Stimulated activated CD8-positive, alpha-beta memory T cell treated with anti-CD3 and anti-CD28 coated beads, Interleukin-2, amount 100 ng/mL, for 48 hours (primary cell): ENCODE measurements at places on chromosomes 11 and 22.
A peak's percentile ranks its signal among the peaks of the same experiment; 100 is the strongest.

GRCh38 chr22:25404556-25404927, 159.9 kb upstream of the GRK3 start:
- DNase-seq, result no peak

DNA sequence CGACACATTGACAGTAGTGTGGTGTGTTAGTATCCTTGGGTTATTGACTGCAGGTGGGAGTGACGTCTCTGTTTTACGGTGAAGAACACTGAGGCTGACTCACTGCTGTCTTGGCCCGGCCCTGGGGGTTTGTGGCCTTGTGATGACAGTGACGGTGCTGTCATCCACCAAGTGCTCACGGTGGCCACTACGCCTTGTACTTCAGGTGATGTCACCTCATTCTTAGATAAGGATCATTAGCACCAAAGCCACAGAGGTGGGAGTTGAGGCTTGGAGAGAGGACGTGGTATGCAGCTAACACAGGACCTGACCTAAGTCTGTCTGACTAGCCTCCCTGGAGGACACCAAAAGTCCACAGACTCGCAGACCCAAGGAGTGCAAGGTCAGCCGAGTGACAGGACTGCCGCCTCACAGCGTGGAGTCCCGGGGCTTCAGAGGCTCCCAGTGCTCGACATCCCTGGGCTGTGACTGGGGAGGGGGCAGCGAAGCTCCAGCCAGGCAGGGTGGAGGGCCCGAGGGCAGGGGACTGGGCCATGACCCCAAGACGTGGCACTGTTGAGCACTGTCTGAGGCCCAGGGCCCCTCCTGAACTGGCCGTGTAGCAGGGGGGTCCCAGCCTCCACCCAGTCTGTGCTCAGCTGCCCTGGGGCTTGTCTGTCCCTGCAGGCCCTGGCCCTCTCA, 56.5 kb downstream of the NAT10 start:
- DNase-seq, result peak; percentile 61

- DNase-seq, result no peak
These were observed 46.0 kb downstream of the CNTN5 start for GRCh38 chr11:99066618-99067317.

- DNase-seq, result no peak
These were observed 50.5 kb upstream of the SHISAL1 start for GRCh38 chr22:44363013-44363979.

DNA sequence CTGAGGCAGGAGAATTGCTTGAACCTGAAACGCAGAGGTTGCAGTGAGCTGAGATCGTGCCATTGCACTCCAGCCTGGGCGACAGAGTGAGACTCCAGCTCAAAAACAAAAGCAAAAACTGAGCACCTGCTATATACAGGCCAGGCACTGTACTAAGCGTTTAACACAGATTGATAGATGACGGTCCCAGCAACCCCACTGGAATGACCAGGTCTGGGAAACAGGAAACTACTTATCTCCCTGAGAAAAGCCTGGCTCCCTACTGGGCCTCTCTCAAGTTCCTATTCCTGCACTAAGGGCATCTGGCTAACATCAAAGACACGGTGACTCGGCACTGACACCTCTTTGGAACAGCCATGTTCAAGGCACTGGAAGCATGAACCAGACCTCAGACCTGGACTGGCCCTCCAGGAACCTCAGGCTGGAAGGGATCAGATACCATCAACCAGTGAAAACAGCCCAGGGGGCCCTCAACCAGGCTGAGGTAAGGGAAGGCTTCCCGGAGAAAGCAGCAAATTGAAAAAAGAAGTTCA, 16.6 kb downstream of the ARAP1 start:
- DNase-seq, result no peak

GRCh38 chr22:25759825-25760231, 17.8 kb downstream of the MYO18B start:
- no peak for DNase-seq

GRCh38 chr22:31020334-31020733, 51.3 kb downstream of the TUG1 start:
- no peak for DNase-seq

DNA sequence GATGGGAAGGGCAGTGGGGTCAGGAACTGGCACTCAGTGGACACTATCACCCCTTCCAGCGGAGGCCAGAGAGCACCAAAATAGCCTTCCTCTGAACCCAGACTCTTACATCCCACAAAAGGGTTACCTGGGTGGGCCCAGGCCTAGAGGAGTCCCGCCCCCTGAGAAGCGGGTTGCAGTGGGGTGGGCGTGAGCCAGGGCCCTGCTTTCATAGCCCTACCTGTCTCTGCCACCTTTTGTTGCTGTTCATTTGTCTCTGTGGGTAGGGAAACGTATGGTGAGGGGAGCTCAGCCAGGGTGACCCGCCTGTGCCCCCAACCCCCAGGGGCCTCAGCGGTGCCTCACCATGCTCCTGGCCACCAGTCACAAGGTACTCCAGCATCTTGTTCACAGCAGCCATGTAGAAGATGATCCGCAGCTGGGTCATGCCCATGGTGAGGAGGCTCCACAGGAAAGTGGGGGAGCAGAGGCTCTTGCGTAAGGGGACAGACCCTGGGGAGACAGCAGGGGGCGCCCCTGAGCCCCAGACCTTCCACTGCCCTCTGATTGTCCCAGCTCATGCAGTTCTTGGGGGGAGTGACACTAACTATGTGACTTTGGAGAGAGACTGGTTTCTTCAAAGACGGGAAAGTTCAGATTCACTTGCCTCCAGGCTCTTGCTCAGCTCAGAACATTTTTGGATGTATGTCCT, 24.0 kb downstream of the SLC43A1 start:
- no peak for DNase-seq

DNA sequence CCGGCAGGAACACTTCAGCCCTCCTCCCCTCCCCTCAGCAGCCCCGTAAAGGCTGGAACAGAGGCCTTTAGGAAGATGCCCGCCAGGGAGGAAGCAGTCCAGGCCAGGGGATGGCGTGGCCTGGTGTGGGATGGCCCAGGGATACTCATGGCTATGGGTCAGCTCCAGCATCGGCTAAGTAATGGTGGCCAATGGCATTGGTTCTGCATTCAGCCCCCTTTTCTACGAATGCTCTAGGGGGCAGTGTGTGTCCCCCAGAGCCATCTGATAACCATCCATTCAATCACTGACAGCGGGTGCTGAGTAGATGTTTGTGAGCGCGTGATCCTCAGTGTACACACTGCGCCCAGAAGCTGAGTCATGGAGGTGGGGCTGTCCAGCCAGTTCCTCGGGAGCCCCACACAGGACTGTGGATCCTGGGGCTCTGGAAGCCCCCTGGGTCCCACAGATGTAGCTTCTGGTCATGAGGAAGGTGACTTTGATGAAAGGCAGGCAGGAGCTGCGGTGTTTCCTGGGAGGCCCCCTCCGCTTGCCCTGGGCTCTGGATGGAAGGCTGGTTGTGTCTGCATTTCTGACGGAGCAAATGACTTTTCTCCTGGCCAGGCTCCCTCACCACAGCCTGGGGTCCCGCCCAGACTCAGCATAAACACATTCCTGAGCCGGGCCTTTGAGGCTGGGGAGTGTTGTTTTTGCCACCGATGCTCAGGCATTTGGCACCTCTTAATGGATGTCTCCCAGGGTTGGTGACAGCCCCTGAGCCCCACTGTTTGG, 46.5 kb downstream of the FBLN1 start:
- DNase-seq, result no peak

DNA sequence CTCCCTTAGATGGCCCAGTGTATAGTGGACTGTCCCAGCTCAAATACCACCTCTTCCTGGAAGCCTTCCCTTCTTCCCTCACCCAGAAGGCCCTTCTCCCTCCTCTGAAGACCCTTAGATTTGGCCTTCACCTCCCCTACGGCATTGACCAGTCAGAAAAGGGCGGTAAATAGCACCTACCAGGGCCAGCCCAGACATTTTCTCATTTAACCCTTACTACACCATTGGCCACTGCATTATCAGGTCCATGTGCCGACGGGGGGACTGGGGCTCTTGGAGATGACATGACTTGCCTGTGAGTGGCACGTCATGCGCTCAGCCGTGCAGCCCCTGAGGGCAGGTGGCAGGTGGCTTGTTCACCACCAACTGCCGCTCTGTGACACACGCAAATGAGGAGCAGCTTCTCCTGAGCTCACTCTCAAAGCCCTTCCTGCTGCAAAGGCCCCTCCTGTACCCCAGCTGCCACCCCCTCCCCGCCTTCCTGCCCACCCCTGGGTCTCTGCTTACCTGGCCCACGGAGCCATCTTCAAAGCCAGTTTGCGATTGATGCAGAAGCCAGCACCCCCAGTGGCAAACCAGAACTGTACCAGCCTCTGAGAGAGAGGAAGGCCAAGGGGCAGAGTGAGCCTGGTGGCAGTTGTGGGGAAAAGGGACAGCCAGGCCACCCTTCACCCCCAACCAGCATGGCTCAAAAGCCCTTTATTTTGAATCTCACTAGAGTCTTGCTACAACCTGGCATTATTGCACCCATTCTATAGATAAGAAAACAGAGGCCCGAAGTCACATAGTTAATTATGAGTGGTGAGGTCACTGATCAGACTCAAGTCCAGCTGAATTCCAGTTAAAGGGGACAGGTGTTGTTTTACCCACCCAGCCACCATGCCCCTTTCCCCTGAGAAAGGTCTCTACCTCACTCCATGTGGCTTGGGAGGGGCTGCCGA, 9.5 kb downstream of the MFNG start:
- DNase-seq, result no peak

DNA sequence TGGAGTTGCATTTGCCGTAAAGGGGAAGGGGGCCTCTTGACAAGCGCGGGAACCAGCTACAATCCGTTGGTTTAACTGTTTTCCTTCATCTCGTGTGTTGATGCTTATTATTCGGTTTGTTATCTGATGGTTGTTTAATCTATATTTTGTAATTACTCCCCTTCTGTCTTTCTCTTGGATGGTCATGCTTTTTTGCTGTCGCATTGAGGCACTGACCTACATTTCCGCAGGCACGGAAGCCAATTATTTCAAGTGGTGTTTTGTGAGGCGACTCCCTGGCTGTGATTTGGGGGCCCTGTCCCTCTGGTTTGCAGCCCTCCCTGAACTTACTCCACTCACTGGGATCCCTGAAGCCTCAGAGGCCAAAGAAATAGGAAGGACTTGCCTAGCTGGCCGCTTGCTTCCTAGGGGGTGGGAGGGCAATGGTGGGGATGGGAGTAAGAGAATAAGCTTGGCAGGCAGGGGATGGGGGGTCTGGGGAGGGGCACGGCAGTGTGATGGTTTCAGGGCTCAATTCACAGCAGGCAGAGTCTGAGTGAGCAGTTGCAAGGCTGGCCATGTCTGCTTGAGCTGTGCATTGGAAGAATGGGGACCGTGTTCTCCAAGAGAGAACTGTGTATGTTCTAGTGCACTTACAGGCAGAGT, 165.8 kb upstream of the B3GAT1 start:
- DNase-seq, result no peak

DNA sequence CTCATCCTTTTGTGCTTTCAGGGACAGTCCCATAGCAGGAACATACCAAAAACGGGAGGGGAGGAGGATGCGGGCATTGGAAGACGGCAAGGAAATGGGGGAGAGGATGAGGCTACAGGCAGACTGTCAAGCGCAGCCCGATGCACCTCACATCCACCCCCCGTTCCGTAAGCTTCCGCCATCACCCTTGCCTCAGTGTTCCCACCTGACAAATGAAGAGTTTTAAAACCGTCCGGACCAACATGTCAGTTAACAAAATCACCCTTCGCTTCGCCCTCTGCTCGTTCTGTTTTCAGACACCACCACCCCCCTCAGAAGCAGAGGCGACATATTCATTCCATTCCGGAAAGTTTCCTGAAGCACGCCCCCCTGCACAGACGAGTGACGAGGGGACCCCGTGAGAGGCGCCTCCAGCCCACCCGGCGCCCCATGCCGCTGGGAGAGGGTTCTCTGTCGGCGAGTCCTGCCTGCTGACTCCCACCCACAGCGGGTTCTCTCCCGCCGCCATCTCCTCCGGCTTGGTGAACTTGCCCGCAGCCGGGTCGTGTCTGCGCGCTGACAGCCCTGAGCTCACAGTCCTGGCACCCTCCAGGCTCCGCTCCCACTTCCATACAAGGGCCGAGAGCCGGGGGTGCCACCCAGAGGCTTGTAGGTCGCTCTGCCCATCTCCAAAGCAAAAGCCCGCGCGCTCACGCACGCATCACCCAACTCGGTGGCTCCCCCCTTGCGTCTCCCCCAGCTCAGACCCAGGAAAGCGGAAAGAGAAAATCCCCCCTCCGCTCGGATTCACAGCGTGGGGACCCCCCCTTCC, 1.5 kb downstream of the IGSF9B start:
- DNase-seq, result no peak

GRCh38 chr11:101030015-101030414, 99.6 kb downstream of the PGR start:
- no peak for DNase-seq

- no peak for DNase-seq
These were observed 12.0 kb upstream of the TTLL12 start for GRCh38 chr22:43198936-43199335.

GRCh38 chr11:100716838-100717237, 29.8 kb downstream of the ARHGAP42 start:
- DNase-seq, result no peak

- DNase-seq, result no peak
These were observed 5.2 kb upstream of the TBX10 start for GRCh38 chr11:67644472-67645418.

GRCh38 chr11:130634961-130635473, 186.6 kb downstream of the ADAMTS15 start:
- DNase-seq, result no peak

GRCh38 chr11:32821917-32822560, 7.7 kb upstream of the PRRG4 start:
- no peak for DNase-seq

- DNase-seq, result no peak
These were observed 42.4 kb upstream of the PPARA start for GRCh38 chr22:46107753-46108563.

DNA sequence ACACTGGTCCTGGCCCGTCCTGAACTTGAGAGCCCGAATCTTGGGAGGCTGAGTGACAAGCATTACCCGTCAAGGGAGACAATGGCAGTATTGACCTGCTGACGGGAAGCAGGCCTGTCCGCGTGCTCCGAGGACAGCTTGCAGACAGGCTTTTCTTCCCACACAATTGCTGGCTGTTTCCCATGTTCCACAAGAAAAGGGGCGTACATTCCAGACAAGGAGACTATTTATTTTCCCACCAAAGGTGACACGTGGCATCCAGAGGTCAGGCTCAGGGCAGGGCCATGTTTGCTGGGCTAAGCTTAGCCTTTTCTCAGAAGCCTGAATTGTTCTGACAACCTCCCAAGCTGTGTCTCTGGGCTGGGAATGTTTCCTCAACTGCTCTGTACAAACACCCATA, 86.9 kb upstream of the SPON1 start:
- no peak for DNase-seq

- DNase-seq, result no peak
These were observed 18.9 kb downstream of the VSTM5 start for GRCh38 chr11:93831343-93832127.

DNA sequence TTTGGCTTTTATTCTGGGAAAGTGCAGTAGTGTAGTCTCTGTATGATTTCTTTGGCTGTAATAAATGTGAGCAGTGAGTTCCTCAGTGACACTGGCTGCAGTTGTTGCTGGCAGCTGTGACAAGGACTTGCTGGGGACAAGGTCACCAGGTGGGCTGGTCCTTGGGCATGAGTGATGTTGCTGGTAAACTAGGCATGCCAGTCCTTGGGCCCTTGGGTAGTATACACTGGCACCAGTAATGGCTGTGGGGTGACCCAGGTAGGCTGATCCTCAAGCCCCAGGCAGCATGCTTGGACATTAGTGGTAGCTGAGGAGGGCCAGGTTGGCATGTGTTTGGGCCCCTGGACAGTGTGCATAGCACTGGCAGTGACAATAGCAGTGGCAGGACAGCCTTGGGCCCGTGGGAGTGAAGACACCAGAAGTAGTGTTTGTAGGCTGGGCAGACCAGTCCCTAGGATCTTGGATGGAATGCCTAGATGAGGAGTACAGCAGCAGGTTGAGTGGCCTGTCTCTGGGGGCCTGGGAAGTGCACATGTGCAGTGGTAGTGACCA, 164.3 kb downstream of the GUCY1A2 start:
- no peak for DNase-seq

GRCh38 chr11:119985551-119985950, 152.4 kb downstream of the TRIM29 start:
- no peak for DNase-seq
